Activated CD8-positive, alpha-beta memory T cell treated with anti-CD3 and anti-CD28 coated beads, Interleukin-2, amount 50 U/mL, for 4 hours (primary cell): ENCODE measurements at places on chromosomes 1 and 21.
A peak's percentile ranks its signal among the peaks of the same experiment; 100 is the strongest.

- DNase-seq, result no peak
Measured at GRCh38 chr1:220800262-220800661, 13.5 kb downstream of the MTARC1 start.

- DNase-seq, result no peak
Measured at GRCh38 chr1:175400766-175401165, 208.2 kb upstream of the KIAA0040 start.

DNA sequence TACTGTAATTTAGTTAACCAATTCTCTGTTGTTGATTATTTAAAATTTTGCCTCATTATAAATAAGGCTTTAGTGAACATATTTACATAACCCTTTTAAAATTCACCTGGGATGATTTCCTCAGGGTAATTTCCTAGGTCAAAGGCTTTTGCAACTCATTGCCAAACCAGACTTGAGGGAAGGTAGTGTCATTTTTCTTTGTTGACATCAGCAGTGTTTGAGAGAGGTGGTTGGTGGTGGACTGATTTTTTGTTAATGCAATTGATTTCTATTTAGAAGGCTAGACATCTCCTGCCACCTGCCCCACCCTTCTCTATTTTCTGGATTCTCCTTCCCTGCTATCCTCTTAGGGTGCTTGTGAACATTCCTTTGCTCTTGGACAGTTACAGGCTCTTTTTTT is 116.8 kb downstream of the HHAT start:
- DNase-seq, result no peak

- DNase-seq, result no peak
Measured at GRCh38 chr1:74517599-74518051, 5.2 kb upstream of the LRRC53 start.

DNA sequence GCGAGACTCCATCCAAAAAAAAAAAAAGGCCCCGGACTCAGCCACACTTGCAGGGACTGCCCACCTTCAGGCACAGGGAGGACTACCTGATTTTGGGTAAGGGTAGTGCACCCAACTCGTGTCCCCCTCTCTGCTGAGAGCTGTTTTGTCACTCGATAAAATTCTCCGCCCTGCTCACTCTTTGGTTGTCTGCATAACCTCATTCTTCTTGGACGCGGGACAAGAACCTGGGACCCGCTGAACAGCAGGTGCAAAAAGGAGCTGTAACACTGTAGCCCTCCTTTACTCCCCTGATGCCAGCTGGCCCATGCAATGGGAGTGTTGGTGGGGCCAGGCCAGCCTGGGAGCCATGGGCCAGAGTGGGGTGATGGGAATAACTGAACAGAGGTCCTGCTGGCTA is 10.6 kb downstream of the S100B start:
- DNase-seq, result no peak

DNA sequence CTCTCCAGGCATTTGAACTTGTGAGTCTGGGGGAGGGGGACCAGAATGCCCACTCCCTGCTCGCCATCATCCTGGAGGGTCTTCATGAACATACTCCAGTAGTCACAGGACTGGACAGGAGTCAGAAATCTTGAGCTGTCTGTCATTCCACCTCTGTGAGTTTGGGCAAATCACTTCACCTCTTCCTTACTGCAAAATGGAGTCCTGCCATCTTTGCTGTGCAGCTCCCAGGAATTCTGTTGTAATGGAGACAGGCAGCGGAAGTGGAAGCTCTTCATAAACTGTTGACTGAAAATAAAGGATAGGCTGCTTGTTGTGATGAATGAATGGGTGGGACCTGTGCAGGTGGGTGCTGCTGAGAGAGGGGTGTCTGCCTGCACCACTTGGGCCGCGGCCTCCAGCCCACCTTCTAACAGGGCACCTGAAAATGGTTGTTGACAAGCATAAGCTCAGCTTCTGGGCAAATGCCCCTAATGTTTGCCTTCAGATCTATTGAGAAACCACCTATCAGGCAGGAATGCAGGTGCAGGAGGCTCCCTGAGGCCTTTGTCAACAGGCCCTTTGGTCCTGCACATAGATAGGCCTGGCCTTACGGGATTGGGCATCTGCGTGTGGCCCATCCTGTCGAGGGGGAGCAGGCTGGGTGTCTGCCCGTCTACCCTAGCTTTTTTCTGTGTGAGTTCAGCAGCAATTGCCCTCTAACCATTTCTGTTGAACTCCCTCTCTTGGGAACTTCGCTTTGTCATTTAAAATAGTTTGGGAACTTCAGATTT is 321.0 kb downstream of the RPS6KC1 start:
- DNase-seq, result no peak

GRCh38 chr1:79259390-79260336 is 253.1 kb upstream of the ADGRL4 start:
- no peak for DNase-seq

- DNase-seq, result no peak
Measured at GRCh38 chr1:84939151-84939550, 46.1 kb upstream of the LPAR3 start.

DNA sequence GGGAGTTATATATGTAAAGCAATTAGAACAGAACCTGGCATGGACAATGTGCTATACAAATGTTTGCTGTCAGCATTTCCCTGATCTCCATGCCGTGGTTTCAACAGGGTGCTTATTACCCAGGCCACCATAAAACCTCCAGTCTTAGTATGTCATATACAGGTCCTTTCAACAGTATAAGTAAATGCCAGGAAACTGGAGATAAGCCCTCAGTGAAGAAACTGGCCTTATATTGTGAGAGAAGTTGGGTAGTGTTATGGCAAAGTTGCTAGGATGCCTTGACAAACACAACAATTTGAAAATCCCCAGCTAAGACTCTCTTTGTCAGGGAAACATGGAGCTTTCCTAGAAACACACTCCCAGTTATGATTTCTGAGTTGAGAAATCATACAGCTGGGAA is 850.2 kb upstream of the ADAMTS5 start:
- DNase-seq, result no peak

DNA sequence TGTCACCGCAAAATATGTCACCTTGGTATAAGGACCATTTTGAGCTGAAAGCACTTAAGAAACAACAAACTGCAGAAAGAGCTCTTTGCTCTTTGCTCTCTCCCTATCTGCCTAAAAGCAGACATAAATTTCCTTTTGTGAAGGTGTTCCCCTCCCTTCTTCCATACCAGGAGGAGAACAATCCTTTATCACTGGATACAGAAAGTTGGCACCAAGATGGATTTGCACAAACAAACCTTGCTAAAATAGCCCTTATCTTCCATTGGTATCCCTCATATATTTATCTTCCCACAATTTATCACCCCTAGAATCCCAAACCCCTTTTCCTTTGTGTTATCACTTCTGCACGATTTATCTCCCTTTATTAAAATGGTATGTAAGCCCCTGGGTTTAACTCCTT is 51.4 kb downstream of the DPYD start:
- DNase-seq, result no peak

DNA sequence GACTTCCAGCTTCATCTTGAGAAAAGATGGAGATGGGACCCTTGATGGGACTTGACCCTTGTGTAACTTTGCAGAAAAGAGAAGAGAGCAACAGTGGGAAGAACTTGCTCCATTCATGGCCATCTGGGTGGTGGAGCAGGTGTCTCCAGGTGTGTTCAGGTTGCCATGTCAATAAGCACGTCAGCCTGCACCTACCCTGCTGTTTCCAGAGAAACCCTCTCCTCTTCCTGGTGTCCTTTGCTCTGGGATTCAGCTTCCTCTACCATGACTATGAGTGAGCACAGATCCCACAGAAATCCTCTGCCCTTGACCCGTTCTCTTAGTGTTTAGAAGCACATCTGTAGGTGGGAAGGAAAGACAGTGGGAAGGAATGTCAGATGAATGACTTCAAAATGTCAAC is 21.8 kb upstream of the OTUD3 start:
- no peak for DNase-seq

DNA sequence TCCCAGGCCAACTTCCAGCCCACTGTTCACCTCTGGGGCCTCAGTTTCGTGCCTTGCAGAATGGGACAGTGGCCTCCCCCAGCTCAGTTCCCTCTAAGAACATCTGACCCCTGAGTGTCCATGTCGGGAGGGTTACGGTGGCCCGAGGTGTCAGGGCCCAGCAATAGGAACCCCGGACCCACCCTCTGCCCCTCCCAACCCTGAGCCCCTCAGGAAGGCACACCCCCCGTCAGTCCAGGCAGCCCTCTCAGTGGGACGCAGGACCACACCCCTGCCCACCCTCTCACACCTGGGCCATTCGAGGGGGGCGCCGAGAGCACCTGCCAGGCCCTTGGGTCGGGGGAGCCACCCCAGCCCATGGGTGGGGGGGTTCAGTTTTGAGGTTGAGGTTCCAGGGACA is 447 bp downstream of the TTC34 start:
- DNase-seq, result peak; percentile 10

DNA sequence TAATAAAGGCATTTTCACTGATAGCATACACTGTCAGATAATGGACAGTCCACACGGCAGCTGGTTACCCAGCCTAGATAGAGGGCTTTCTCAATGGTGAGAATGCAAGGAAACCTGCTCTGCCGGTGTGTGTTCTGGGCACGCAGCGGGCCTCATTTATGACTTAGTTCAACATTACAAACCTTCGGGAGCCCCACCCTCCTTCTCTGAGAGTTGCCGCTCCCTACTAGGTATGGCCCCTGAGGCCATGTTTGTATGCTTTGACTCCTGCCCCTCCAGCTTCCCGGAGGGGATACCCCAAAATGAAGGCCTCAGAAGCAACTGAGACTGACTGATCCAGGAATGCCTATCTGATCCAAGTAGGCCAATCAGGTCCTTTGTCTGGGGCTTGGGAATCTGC is 17.2 kb upstream of the FABP3 start:
- DNase-seq, result no peak

DNA sequence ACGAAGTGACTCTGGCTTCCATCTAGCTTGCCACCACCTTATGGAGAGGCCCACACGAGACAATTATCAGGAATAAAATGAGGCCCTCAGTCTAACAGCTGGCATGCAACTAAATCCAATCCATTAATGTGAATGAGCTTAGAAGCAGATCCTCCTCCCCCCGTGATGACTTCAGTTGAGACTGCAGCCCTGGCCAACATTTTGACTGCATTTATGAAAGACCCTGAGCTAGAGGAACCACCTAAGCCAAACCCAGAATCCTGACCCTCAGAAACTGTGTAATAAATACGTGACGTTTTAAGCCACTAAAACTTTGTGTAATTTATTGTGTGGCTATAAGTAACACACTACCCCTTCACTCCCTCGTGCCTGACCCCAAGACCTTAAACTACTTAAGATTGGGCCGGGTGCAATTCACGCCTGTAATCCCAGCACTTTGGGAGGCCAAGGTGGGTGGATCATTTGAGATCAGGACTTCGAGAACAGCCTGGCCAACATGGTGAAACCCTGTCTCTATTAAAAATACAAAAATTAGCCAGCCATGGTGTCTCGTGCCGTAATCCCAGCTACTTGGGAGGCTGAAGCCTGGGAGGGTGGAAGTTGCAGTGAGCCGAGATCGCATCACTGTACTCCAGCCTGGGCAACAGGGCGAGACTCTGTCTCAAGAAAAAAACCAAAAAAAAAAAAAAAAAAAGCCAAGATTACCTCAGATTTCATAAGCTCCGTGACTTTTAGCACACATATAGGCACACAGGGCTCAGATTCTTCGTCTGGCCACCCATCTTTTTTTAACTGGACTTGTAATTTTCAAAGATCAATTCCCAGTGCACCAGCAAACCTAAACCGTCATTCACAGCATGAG is 72.5 kb downstream of the ENAH start:
- DNase-seq, result no peak

DNA sequence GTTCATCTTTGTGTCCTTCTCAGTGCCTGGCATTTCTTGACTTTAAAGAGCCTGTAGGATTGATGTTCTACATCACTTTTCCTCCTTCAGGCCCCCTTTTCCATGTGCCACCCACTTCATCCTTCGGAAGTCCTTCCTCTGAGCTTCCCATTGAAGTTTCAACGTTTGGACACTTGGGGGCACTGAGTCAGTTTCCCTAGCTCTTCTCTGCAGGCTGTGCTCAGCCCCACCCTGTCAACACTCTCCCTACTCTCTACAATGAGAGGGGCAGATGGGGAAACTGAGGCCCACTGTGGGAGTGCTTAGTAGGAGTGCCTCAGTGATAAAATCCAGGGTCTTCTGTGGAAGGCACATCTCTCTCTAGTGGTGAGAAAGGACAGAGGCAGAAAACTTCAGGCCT is 11.9 kb downstream of the KCNJ10 start:
- DNase-seq, result no peak

DNA sequence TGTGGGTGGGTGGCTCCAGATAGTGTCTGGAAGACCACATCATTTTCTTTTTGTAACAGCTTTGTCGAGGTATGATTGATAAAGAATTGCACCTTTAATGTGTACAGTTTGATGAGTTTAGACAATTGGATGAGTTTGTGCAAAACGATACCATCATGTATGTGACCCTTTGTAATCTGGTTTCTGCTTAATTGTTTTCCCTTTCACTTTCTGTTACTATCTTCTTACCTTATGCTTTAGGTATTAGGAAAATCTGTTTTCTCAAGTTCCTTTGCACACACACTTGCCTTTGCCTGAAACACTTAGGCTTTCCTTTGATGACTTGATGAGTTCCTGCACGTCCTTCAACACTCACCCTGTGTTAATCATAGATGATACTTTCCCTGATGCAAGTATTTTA is 6.8 kb downstream of the OR10Z1 start:
- no peak for DNase-seq

GRCh38 chr1:179757933-179758332 is 14.8 kb downstream of the FAM163A start:
- DNase-seq, result no peak

GRCh38 chr1:115252585-115252984 is 85.5 kb downstream of the NGF start:
- DNase-seq, result no peak

DNA sequence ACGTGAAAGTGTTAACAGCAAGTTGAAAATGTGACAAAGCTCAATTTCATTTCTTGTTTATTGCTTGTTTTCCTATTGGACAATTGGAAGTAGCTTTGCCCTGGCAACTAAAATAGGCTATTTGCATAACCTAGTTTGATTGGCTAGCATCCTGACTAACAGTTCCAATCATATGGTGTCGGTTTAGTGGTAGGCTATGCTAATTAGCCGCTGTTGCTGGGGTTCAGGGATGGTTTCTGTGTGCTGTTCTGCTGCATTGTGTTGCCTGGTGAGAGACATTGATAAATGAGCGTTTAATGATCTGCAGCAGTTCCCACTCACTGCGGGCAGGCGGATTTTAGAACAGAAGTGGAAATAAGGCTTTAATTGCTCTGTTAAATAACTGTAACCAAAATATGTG is 68.5 kb downstream of the DYRK1A start:
- DNase-seq, result peak; percentile 35

- no peak for DNase-seq
Measured at GRCh38 chr1:55245781-55246180, 30.6 kb upstream of the USP24 start.
